ENCODE measurements at places on chromosomes 1 and 21.

- DNase-seq, result no peak
These were observed 430.5 kb downstream of the HLX start for GRCh38 chr1:221309723-221310122.

GRCh38 chr1:50562106-50562505, 138.9 kb upstream of the DMRTA2 start:
- DNase-seq, result no peak

DNA sequence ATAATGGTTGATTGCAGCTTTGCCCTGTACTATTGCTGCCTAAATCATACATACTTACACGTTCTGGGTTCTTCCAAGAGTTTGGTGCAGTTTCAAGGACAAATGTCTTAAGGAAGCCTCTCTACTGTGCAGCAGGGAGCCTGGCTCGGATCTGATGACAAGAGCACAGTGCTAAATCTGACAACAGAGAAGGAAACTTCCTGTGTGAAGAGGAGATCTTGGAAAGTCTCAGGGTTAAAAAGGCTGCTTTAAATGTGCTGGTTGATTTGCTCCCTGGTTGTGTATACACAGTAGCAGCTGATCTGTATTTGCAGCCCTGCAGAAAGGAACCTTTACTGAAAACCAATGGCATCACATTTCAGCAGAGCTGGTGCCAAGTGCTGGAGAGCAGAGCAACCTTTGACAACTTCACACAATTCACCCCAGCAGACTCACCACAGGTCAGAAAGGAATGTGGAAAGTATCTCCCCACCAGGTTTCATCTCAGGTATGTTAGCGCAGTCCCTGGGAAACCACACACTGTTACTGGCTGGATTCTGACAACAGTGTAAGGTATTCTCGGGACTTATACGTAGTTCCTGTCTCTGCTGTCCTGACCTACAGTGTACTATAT, 355.0 kb upstream of the ESRRG start:
- no peak for DNase-seq

DNA sequence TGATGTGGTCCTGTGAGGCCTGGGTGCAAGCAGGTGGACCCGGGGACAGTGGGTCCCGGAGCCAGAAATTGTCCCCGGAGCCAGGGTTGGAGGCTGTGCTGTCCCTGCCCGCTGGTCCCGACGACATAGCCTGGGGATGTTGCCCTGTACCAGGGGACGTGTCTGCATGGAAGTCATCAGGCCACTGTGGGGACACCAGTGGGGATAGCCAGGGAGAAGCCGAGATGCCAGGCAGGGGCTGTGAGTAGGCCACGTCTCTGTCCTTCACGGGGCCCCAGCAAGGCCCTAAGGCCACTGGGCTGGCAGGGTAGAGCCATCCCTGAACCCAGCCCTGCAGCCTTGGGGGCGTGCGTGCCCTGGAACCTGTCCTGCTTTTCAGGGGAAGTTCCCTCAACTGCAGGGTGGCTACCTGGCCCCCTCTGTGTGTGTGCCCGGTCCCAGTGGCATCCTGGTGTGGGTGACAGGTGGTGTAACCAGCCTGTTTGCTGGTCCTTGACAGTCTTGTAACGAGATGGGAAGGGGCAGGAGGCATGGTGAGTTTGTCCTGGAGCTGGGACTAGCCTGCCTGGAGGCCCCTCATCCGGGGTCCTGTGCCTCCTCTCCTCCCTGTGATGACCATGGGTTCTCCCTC, 73.2 kb downstream of the OBSCN start:
- no peak for DNase-seq

- DNase-seq, result no peak
These were observed 71.0 kb downstream of the ST6GALNAC5 start for GRCh38 chr1:76938304-76938703.

GRCh38 chr1:191575746-191576145, 582.5 kb upstream of the RGS18 start:
- DNase-seq, result no peak

GRCh38 chr1:218964471-218965185, 209.1 kb upstream of the LYPLAL1 start:
- DNase-seq, result no peak

GRCh38 chr21:31493350-31493880, 149.4 kb upstream of the TIAM1 start:
- DNase-seq, result no peak

GRCh38 chr1:154941333-154942013, 5.0 kb upstream of the PMVK start:
- DNase-seq, result no peak

DNA sequence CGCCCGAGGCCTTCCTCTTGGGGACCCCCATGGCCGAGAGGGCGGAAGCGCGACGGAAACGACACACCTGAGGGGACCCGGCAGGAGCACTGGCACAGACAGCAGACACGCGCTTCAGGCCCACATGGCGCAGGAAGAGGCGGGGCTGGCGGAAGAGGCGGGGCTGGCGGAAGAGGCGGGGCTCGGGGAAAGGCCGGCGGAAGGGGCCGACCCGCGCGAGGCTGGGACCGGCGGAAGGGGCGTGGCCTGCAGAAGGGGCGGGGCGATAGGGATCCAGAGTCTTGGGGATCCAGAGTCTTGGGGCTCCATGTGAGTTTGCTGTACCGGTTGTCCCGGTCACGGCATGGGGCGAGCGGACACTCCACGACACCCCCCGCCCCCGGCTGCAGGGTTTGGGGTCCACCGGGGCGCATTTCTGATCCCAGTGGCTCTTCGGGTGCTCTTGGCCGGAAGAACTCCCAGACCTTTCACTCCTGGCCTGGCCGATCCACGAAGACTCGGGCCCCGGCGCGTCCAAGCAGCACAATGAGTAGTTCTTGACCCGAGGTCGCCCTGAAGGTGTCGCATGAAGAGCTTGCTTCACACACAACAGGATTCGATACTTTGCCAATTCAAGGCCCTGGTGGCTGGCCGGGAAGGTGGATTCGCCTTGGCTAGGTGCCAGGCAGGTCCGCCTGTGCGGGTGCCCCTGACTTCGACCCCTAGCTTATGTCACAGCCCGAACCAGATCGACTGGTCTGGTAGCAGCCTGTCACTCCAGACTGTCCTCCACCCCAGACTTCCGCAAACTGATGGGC, at the start of gene URB1:
URB1 (minus strand) TSS at position 133 of the 797 bp plus-strand sequence; CDS start at position 31, 102 bp downstream.
- peak; percentile 94 for DNase-seq

DNA sequence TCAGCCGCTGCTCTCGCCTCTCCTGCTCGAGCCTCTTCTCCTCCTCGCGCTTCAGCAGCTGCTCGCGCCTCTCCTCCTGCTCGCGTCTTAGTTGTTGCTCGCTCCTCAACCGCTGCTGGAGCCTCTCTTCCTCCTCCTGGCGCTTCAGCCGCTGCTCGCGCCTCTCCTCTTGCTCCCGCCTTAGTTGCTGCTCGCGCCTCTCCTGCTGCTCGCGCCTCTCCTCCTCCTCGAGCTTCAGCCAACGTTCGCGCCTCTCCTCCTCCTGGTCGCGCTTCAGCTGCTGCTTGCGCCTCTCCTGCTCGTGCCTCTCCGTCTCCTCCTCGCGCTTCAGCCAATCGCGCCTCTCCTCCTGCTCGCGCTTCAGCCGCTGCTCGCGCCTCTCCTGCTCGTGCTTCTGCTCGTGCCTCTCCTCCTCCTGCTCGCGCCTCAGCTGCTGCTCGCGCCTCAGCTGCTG, 3.7 kb downstream of the TCHH start:
- DNase-seq, result peak; percentile 21

GRCh38 chr1:186849826-186850225, 21.1 kb downstream of the PLA2G4A start:
- DNase-seq, result no peak
